ENCODE measurements at places on chromosomes 5 and 9.

DNA sequence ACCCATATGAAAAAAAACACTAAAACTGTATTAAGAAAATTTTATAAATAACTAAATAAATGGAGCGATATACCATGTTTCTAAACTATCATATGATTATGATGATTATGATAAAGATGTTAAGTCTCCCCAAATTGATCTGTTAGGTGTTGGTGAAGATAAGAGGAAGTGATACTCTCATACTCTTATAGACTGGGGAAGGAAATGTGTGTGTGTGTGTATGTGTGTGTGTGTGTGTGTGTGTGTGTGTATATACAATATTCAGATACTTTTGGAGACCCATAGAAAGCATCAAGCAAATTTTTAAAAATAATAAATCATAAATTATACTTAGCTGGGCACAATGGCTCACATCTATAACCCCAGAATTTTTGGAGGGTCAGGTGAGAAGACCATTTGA lies 62.9 kb downstream of the TMEM232 start:
- DNase-seq = no peak

GRCh38 chr9:133246991-133247390 lies 28.0 kb downstream of the ABO start:
- DNase-seq = no peak

DNA sequence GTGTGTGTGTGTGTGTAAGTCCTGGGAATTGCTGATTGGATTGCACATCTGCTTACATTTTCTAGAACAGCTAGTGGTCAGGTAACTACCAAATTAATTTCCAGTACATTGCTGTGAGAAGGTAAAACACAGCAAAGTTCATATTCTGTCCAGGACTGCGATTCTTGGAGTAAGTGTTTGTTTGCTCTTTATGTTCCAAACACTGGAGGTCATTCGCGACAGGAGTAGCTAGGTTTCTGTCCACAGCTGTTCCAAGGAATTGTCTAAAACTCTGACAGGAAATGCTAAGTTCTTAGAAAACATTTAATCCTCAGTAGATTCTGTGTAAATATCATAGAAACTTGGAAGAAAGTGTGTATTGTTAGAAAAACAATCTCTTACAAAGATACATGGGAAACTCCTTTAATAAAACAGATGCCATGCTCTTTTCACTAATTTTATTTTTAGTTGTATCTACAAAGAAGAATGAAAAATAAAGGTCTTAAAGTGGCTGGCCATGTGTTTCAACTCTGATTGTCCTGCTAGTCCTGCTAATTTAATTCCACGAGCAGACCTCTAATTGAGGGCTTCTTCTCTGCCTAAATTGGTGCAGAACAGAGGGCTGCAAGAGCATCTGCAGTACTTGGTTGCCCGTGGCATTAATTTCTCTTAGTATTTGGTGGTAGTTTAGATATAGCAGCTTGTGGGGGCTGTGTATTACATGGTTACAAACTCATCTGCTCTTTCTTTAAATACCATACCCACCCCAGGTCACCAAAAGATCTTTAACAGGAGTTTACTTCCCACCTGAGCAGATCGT lies 464.5 kb downstream of the RASEF start:
- DNase-seq = no peak

DNA sequence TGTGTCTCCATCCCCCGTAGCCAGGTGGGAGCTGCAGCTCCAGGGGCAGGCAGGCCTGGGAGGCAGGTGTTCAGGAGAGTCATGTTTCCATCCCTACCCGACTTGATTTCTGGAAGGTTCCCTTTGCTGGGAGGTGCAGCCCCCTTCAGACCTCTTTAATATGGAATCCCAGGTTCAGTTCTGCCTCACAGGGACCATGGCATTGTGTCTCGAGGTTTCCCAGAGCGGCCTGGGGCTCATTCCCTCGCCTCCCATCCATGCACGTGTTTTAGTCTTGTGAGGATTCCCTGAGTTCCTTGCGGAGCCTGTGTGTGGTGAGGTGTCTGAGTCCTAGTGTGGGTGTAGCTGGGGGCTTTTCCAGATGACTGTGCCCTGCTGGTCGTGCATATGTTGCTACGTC lies 16.5 kb upstream of the AHRR start:
- no peak for DNase-seq

DNA sequence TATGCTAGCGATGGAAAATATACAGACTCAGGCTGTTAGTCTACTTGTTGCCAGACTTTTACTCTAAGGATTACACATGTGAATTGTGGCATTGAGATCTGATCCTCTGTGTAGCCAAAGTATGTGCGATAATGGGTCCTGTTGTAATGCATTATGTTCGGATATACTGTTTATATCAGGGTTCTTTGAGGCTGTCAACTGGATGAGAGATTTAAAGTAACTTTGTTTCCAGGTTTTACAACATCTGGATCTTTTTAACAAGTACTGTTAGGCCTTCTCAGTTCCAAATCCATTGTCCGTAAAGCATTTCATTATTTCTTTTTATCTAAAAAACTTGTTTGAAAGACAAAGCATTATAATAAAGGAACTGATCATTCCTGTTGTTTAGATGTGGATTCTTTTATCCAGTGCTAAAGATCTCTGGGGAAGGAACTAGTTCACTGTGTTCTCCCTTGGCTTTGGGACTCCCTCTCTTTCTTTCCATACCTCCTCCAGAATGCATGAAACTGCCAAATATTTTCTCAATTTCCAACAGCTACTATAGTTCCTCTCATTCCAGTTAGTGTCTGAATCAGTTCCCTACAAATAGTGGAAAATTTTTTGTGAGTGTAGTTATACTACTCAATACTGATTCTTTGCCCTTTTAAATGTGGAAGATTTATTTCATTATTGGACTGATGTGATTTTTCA lies 68.8 kb downstream of the HACD4 start:
- no peak for DNase-seq

- DNase-seq = no peak
Measured at GRCh38 chr5:9197881-9198260, 348.0 kb downstream of the SEMA5A start.

DNA sequence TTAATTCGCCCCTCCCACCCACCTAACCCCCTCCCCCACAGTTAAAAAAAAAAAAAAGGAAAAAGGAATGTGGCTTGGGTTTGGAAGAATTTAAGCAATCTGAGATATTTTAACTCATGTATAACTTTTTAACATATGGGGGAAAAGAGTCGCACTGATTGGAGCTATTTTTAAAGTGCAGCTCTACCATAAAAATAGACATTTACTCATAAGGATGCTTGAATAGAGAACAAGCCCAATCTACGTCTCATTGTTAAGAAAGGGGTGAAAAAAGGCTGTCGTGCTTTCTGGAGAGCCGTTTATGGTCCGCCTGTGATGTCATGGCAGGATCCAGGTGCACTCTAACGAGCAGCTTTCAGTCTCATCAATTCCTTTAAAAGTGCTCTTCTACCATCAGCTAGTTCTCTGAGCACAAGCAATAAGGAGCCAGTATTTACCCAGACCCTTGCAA lies 142.4 kb downstream of the ELAVL2 start:
- no peak for DNase-seq

GRCh38 chr9:132826621-132827365 lies 51.3 kb downstream of the AK8 start:
- no peak for DNase-seq

DNA sequence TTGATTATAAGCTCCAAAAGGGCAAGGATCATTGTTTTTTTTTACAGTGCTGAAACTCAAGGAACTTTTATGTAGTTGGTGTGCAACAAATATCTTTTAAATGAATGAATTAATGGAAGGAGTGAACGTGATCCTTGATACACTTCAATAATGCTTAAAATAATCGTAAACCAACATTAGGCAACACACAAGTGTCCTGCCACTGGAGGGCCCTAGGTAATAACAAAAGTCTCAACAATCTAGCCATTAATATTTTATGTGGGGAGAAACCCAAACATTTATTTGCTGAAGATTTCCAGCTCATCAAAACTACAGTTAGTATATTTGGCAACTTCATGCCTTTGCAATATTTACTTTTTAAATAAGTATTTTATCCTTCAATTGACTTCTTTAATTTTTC lies 309.0 kb upstream of the FBXL7 start:
- DNase-seq = no peak

DNA sequence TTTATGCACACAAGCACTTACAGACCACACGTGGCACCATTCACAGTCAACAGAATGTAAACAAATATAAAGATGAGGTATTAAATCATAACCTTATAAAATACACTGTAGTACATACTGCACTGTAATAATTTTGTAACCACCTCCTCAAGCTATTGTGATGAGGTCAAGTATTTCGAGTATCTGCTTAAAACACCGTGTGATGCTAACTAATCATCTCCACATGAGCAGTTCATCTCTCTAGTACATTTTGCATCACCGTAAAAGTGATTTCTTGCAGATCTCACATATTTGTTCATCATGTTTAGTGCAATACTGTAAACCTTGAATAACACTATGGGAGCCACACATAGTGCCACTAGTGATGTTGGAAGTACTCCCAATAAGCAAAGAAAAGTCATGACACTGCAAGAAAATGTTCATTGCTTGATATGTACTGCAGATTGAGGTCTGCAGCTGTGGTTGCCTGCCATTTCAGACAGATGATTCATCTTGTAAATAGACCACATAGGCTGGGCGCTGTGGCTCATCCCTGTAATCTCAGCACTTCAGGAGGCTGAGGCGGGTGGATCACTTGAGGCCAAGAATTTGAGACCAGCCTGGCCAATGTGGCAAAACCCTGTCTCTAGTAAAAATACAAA lies 44.3 kb downstream of the FOXB2 start:
- DNase-seq = no peak

GRCh38 chr5:171750311-171750788 lies 35.3 kb upstream of the SMIM23 start:
- DNase-seq = no peak

- DNase-seq = no peak
Measured at GRCh38 chr9:94097788-94098414, 13.6 kb downstream of the PTPDC1 start.

- no peak for DNase-seq
Measured at GRCh38 chr5:180467989-180468731, 26.0 kb upstream of the CNOT6 start.

- no peak for DNase-seq
Measured at GRCh38 chr5:108361239-108361638, 20.7 kb downstream of the FBXL17 start.

- DNase-seq = no peak
Measured at GRCh38 chr9:98951967-98952366, 8.3 kb downstream of the COL15A1 start.

DNA sequence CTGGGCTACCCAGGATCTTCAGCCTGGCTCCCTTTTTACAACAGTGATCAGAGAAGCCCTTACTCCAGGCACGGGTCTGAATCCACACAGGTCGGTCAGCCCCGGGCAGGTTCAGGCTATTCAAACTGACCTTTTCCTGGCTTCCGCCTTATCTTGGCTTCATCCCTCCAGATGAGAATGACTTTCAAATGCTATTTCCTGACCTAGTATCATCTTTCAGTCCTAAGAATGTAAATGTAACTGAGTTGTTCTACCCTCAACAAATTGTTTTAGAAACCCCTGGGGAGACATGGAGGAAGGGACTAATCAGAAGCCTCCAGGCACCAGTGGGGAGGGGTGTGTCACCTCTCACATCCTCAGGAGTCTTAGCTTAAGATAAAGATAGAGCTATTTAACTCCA lies 213.2 kb downstream of the EPB41L4A start:
- no peak for DNase-seq

- DNase-seq = no peak
Measured at GRCh38 chr5:149156435-149157083, 15.3 kb downstream of the ABLIM3 start.

- no peak for DNase-seq
Measured at GRCh38 chr5:15707631-15708030, 207.7 kb downstream of the FBXL7 start.

DNA sequence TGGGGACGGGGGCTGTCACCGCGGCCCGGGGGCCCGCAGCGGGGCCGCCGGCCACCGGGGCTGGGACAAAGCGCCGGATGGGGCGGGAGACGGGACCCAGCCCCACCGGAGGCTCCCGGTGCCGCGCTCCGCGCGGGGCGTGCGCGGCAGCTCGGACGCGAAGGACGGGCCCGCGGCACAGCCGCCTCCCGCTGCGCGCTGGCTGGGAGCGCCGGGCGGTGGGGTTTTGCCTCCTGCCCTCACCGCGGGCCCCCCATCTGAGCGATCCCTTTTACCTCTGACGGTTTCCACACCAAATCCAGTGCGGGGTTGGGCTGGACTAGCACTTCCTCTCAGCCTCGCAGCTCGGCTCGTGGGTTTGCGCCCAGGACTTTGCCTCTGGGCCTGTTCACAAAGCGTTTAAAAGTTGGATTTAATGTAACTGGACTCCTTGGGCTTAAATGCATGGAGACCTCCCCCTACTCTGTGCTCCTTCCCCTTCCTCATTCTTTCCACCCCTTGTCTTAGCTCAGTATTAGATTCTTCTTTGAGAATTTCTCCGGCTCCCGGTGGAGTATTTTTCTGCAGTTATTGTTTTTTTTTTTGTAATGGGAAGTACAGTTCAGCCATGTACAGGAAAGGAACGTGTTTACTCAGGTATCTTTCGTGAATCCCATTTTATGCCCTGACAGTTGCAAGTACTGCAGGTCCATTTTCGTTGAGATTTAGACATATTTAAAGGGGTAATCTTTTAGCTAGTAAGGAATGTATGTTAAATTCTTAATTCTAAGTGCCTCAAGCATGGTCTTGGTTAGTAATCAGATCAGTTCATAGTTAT lies 691 bp downstream of the FCHO2 start:
- peak; percentile 17 for DNase-seq

- no peak for DNase-seq
Measured at GRCh38 chr9:33185858-33186257, 18.7 kb upstream of the B4GALT1 start.

DNA sequence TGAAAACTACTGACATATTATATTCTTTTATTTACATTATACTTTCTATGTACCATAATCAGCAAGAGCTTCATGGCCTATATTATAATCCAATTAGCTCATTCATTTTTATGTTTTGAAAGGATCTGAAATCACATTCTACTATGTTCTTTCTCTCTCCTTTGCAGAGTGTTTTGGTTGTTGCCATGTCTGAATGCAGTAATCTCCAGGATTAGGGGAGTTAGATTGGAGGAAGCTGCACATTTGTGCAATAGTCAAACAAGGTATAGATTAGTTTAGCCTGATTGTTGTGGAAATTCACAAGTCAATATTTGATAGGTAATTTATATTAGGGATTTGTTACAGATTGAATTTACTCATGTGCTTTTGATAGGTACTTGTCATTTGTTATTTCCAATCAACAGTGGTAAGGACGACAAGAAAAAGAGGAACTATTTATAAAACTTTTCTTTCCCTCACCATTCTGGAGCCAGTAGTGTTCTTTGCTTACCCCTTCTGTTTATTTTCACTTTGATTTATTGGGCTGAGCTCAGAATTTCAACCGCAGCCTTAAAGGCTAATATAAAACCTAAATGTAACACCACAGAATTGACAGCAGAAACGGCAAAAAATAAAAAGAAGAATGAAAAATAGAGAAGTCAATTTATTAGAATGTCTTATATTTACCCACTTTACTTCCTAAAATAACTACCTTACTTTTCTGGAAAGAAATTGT lies 597.0 kb downstream of the CHSY3 start:
- no peak for DNase-seq

DNA sequence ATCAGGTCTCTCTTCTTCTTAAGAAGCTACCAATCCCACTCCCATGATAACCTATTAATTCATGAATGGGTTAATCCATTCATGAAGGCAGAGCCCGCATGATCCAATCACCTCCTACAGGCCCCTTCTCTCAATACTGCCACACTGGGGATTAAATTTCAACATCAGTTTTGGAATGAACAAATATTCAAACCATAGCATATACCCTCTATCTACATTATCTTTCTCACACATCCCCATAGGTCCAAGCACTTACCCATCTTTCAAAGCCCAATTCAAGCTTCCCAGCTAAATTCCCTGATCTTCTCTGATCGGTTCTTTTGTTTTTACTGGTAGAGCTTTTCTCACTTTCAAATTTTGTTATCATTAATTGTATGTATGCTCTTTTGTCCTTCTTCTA lies 10.5 kb upstream of the SHOC1 start:
- DNase-seq = no peak

All from DMS 273 treated with DMSO at 0.1 percent for 48 hours (cell line).